Caki2 (cell line): ENCODE measurements at places on chromosomes 13 and 19. TPM values are rescaled to one million over a fixed set of nuclear protein-coding genes. Genes with fewer than 3 reads are reported as not detected.

APOC1 gene
- 6.1 and 24.1 TPM in 2 replicates for total RNA-seq

DNA sequence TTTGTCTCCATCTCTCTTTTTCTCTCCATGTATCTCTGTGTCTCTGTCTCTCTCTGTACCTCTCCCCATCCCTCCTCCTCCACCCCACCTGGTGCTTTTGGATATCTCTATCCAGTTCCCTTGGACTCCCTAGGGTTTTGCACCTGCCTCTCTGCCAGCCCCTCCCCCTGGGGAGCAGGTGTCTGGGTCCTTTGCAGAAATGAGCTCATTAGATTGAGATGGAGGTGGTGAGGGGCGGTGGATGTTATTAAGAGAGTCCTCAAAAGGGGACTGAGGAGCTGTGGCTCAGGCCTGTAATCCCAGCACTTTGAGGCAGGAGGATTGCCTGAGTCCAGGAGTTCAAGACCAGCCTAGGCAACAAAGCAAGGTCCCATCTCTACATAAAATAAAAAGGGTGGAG is 2.1 kb downstream of the KCNN4 start:
- no peak for DNase-seq

DNA sequence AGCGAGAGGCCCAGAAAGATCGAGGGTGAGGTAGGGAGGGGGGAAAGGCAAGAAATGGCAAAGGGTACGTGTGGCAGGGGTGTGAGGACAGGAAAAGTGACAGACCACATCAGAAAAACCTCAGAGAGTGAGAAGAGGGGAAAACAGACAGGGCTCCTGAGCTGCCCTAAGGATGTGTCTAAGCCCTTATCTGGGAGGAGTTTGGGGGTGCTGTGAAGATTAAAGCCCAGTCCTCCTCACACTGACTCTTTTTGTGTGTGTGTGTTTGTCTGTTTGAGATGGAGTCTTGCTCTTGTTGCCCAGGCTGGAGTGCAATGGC is 703 bp upstream of the PTH2 start:
- no peak for DNase-seq

- DNase-seq: no peak
Observed at GRCh38 chr19:1407528-1408299, at the start of gene DAZAP1. TSS of gene DAZAP1 (plus strand) at chr19:1407586. CDS start at chr19:1407774, 188 bp downstream.

DNA sequence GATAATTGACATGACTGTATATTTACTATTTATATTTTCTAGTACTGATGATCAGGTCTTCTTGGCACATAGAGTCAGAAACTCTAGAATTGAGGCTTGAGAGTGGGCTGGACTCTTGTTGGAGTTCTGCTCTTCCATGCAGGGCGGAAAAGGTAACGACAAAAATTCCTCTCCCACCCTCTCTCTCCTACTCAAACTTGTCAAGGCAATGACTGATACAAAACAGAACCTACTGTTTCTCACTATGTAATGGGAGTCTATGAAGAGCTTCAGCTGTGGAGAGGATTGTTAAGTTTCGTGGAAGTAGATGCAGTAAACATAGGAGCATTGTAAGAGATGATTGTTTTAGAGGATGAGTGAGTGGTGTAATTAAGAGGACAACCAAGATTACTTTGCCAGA is 8.8 kb downstream of the EDNRB start:
- no peak for DNase-seq

IL11 gene
- not detected in 2 replicates for total RNA-seq

- no peak for DNase-seq
Observed at GRCh38 chr13:113159701-113160100, 1.3 kb downstream of the PROZ start.

CGB3 gene
- total RNA-seq: not detected in 2 replicates

- no peak for DNase-seq
Observed at GRCh38 chr13:40238761-40239160, 427.7 kb downstream of the FOXO1 start.

GRCh38 chr13:51167393-51168191 is 54.6 kb upstream of the FAM124A start:
- DNase-seq: no peak

DNA sequence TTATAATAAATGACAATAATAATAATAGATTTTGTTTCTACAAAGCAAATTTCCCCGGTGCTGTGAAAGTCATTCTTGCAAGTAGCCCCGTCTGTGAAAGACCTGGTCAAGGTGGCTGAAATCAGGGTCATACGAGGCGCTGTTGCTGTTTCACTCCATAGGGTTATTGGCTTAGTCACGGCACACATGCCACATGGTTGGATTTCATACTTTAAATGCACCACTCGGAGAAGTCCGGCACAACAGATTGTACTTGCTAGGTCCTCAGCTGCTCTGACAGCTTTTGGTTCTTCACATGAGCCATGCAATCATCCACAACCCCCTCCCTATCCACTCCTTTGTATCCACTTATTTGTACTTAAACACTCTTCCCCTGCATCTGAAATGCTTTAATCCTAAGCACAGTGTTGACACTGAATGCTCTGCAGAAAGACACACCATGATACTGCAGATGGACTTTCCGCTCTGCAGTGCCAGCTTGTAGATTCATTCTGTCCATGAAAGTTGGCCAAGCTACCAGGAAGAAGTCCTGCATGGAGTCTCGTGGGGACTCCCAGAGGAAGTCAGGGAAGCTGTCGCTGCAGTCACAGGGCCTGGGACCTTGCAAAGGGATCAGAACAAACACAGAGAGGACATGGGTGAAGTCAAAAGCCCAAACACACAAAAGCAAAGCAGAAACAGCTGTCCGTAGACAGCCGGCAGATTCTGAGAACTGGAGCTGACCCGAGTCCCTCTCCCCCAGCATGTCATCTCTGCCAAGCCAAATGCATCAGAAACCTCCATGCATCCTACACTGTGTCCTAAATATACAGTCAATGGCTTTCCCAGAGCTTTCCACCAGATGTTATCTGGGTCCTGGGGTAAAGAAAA is 124.6 kb downstream of the COL4A2 start:
- no peak for DNase-seq

PEAK3 gene
- total RNA-seq: not detected in 2 replicates

TMEM38A gene
- total RNA-seq: 4.8 and 9.9 TPM in 2 replicates

DNA sequence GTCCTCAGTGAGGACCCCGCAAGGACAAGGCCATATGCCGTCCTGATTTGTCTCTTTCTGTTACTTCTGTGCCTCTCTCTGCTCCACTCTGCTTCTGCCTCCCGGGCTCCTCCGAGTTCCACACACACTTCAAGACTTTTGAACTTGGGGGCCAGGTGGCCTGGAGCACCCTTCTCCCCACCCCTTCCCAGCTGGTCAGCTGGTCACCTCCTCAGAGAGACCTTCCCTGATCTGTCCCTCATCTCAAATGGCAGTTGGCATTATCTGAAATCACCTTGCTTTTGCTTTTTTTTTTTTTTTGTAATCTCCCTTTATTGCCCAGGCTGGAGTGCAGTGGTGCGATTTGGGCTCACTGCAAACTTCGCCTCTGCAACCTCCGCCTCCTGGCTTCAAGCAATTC is 2.2 kb upstream of the S1PR5 start:
- DNase-seq: no peak

DNA sequence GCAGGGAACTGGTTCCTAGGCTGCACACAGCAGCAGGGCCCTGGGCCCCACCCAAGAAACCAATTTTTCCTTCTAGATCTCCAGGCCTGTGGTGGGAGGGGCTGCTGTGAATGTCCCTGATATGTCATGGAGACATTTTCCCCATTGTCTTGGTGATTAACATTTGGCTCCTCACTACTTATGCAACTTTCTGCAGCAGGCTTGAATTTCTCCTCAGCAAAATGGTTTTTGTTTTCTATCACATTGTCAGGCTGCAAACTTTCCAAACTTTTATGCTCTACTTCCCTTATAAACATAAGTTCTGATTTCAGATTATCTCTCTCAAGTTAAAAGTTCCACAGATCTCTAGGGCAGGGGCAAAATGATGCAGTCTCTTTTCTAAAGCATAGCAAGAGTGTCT is 310.2 kb upstream of the PCDH20 start:
- no peak for DNase-seq

RNF225 gene
- not detected in 2 replicates for total RNA-seq

FBXO27 gene
- 28.1 and 50.7 TPM in 2 replicates for total RNA-seq

VMAC gene
- total RNA-seq: 0.12 and 1.7 TPM in 2 replicates

SLITRK5 gene
- total RNA-seq: 0.06 and 0.17 TPM in 2 replicates

PEX11G gene
- total RNA-seq: 4.7 and 9.1 TPM in 2 replicates

GRCh38 chr19:10848230-10848856 is at the start of gene C19orf38:
TSS of gene C19orf38 (plus strand) at chr19:10848415. CDS start at chr19:10848509, 94 bp downstream.
- no peak for DNase-seq

DNA sequence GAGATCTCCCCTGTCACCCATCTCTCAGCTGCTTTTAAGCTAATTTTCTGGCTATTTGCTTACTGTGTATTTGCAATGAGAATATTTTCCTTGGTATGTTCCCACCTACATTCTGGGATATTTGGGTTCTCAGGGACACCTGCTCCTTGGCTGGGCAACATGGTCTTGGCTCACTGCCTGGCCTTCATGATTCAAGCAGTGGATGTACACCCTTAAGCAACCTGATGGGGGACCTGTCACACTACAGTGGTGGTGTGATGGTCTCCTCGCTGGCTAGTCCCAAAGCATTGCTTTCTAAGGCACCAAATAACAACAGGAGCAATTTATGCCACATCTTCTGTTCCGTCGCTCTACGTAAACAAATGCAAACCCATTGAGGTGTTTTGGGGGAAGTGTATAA is 35.3 kb upstream of the RFC3 start:
- DNase-seq: no peak

PPM1N gene
- total RNA-seq: 35.2 and 37.5 TPM in 2 replicates

- DNase-seq: no peak
Observed at GRCh38 chr13:109870696-109871370, 84.5 kb upstream of the IRS2 start.

DNA sequence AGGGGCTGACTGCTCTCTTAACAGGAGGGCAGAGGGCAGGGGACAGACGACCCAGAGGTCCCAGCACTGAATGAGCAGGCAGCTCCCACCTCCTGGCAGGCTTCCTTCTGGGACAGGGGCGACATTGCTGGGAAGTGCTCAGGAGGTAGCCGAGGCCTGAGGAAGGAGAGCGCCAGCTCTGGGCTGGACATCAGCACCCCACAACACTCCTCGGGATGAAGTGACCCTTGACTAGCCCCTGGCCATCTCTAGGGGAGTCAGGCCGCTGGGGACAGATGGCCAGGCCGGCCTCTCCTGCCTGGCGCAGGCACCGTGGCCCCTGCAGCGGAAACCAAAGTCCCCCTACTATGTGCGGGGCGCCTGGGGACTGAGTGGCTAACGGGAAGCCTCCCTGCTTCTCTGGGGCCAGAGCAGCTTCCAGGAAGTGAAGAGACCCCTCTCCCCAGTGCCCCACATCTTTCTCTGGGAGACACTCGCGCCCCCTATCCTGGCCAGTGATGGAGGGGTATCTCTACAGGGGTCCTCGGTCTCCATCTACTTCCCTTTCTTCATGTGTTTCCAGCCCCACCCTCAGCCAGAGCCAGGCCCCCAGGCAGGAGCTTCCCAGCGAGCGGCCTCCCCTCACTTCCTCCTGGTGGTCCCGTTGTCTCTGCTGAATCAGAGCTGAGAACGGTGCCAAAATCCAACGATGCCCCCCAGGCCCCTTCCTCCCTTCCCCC is 10.1 kb downstream of the PRR36 start:
- DNase-seq: no peak

DNA sequence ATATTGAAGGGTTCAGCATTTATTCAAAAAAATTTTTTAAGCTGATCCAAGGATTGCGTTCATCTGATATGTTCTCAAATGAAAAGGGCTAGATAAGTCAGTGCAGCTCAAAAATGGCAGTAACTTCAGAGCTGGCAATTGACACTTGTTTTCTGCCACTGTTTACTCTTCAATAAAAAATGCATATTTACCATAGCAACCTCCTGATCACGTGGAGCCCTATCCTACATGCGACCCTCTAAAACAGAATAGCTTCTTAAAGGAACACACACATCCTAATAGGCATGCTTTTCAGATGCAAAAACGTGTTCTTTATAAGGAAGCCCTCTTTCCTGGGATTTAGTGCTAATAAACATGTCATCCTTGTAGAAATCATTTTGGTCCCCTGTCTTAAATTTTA is 150.2 kb downstream of the ZNF536 start:
- no peak for DNase-seq

- DNase-seq: peak; percentile 92
Observed at GRCh38 chr19:13840305-13841085, 36.4 kb upstream of the NANOS3 start.
